ENCODE measurements at places on chromosomes 2 and 18.

- no peak for DNase-seq
These were observed 130.7 kb upstream of the GPC1 start for GRCh38 chr2:240304746-240305161.

GRCh38 chr2:36780231-36780839 lies 83.8 kb downstream of the VIT start:
- peak; percentile 58 for DNase-seq

DNA sequence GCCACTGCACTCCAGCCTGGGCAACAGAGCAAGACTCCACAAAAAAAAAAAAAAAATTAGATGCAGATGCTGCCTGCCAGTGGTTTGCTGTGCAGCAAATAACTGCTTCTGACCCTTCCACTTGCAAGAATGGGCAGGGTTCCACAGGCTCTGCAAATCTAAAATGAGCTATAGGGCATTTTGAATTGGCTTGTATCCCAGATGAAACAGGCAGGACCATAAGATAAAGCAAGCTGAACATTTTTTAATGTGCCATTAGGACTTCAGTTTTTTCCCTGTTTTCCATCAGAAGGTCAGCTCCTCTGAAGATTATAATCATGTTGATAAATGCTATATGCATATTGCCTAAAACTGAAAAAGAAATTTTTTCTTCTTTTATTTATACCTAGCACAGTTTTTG lies 15.7 kb upstream of the FZD7 start:
- no peak for DNase-seq

DNA sequence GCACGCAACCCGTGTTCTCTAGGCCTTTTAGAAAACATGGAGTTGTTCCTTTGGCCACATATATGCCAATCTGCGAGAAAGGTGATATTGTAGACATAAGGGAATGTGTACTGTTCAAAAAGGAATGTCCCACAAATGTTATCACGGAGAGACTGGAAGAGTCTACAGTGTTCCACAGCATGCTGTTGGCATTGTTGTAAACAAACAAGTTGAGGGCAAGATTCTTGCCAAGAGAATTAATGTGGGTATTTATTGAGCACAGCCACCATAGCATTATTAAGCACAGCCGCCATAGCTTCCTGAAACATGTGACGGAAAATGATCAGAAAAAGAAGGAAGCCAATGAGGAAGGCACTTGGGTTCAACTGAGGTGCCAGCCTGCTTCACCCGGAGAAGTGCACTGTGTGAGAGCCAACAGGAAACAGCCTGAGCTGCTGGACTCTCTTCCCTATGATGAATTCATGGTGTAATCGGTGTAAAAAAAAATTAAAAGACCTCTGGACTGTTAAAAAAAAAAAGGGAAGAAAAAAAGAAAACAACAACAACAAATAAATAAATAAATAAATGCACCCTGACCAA lies 29.0 kb upstream of the REL start:
- DNase-seq, result no peak

DNA sequence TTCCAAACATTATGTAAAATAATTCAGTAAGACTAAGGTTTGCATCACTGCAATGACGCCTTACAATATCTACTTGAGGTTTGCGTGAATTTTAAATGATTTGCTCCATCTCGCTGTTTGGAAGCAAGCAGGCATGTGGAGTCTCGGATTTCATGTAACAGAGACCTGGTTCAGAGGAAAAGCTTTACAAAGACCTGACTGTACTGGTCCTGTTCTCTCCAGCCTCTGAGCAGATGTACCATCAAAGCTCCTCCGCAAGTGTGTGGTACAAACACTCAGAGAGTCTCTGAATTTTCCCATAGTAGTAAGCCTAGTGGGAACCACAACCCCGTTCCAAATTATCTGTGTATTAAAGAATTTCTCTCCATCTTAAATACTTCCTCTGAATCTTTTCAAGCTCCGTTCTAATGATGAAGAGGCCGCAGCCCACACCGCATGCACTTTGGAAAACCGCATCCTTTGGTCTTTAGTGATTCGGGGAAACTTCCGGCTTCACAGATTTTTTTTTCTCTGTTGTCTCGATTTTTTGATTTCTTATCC lies 728.1 kb upstream of the SOX11 start:
- DNase-seq, result no peak

- no peak for DNase-seq
These were observed 420.4 kb upstream of the TMEFF2 start for GRCh38 chr2:192615105-192615504.

DNA sequence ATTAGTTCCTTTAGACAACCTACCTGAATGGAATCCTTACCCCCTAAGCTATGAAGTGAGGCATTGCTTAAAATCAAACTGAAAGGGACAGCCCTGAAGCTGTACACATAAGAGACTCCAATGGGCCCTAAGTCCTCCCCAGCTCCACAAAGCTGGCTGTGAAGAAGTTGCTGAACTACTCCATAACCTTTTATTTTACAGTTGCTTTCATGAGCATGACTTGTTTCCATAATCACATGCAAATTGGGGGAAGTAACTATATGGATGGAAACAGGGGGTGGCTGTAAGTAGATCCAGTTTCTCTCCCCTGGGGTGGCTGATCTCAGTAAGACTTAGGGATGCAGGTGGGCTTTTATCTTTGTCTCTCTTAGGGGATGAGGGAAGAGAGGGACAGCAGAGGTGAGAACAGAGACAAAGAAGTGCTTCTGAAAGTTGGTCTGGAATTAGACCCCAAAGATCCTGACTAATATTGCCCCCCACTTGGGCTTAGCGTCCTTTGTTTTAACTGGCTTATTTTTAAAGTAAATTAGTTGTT lies 5.5 kb downstream of the FZD5 start:
- DNase-seq, result no peak

GRCh38 chr18:23704806-23705205 lies 15.6 kb downstream of the LAMA3 start:
- no peak for DNase-seq

DNA sequence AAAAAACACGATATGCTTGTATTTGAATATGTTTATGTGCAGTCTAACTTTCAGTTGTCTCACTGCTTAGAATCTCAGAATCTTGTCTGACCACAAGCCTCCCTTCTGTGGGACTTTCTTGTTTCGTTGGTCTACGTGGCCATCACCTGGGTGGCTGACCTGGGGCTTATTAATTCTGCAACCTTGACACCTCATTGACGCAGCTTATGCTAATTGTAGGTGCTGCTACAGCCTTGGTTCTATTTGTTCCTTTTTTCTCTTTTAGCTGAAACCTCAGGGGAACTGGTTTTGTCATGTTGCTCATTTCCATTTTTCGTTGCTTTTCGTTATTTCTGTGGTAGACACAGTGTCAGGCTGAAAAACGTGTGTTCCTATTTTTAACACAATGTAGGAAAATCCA lies 273.7 kb downstream of the SLC4A3 start:
- DNase-seq, result no peak

DNA sequence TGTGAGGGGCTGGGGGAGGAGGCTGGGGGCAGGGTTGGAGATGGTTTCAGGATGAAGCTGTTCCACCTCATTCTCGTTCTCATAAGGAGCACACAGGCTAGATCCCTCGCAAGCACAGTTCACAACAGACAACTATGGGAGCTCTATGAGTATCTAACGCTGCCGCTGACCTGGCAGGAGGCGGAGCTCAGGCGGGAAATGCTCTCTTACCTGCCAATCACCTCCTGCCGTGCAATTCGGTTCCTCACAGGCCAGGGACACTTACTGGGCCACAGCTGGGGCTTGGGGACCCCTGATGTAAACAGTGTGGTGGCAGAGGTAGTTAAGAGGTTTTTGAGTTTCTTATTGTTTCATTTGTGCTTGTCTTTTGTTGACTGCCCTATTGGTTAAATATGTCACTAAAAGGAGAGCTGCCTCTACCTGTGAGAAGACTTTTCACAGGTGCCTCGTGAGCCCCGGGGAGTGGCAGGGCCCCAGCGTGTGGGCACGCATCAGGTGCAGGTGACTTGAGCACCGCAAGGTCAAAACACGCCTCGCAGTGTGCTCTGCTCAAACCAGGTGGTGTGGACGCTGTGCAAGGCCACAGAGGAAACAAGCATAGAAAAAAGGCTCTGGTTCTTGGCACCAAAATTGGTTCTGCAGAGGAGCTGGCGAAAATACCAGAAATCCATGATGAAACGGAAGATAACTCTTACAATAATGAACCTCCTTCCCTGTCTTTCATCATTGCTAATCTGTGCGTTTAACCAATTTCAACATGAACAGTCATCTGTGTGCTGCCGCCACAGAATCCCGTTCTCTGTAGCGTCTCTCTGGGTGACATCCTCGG lies 10.2 kb downstream of the MLPH start:
- no peak for DNase-seq

GRCh38 chr2:30464544-30465170 lies 17.6 kb downstream of the LCLAT1 start:
- no peak for DNase-seq
